ENCODE measurements at places on chromosomes 13 and 19.

DNA sequence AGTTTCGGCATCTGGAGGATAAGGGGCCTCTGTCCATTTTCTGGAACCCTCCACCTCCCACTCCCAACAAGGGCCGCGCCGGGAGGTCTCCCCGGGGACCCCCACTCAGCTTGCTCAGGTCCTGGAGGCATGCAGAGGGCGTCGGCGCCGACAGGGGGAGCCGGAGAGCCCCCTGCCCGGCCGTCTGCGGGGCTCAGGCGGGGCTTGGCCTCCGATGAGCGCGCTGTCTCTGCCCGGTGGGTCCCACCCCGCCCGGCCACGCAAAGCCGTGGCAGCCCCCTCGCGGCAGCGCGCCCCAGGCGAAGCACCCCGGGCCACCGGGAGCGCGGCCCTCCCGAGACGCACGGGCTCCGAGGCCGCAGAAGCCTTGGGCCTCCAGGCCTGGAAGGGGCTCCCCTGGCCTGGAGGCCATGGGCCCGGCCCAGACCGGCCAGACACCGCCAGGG is 149.7 kb upstream of the ZNF536 start:
- DNase-seq = no peak

GRCh38 chr19:42532891-42533290 is 4.6 kb upstream of the CEACAM1 start:
- DNase-seq = no peak

DNA sequence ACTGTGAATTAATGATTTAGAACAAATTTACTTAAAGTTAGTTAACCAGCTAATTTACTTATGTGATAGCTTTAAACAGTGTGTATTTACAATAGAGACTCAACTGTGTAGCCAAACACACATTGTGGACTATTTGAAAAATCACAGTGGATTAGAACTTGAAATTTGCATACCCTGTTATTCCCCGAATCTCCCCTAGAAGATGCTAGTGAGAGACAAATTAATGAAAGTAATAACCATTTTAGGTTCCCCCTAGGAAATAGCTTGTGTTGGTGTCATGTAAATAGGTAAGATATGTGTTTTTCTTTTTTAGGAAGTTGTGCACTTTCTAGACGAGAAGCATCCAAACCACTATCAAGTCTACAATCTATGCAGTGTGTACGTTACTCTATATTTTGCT is 98.5 kb downstream of the C1QTNF9 start:
- DNase-seq = no peak

- DNase-seq = no peak
Measured at GRCh38 chr19:16957151-16957701, 68.4 kb downstream of the F2RL3 start.

DNA sequence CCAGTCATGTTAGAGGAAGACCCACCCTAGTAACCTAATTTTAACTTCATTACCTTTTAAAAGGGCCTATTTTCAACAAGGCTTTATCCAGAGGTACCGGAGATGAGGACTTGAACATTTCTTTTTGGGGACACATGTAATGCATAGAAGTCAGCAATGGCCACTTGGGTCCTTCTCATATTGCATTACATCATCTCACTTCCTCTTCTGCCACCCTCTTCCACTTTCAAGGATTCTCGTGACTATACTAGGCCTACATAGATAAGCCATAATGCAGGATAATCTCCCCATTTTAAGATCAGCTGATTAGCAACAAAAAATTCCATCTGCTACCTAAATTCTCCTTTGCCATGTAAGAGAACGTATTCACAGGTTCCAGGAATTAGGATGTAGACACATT is 557.2 kb downstream of the KCTD12 start:
- DNase-seq = no peak

DNA sequence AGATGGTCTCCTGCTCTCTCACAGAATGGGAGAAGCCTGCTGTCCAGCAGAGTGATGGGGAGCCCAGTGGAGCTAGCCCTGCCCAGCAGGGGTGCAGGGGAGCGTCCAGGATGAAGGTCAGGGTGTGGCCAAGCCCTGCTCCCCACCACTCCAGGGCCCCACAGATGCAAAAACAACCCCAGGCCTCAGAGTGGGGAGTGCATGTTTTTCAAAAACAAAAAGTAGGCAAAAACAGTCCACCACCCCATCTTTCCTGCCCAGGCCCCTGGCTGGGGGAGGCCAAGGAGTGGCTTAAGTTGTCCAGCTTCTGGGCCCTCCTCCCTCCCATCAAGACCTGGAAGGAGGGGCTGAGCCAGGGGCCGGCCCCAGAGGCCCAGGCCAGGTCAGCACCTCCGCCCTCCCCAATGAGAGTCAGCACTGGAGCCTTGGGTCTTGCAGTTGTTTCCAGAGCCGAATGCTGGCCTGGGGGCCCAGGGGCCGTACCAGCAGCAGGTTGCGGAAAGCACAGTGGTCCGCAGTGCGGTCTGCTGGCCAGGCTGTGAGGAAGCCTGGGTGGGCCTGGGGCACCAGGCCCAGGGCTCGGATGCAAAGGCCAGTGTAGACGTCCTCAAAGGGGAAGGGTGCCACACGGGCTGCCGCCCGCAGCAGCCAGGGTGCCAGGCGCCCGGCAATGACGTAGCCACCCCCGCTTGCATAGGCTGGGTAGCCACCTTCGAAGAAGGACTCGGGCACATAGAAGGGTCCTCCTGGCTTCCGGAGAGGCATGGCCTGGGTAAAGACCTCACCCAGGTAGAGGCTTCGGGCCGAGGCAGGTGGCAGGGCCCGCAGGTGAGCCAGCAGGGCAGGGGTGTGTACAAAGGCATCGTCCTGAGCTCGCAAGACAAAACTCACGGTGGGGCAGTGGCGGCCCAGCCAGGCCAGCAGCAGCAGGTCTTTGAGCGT is 1.7 kb downstream of the B3GNT8 start:
- DNase-seq = no peak

DNA sequence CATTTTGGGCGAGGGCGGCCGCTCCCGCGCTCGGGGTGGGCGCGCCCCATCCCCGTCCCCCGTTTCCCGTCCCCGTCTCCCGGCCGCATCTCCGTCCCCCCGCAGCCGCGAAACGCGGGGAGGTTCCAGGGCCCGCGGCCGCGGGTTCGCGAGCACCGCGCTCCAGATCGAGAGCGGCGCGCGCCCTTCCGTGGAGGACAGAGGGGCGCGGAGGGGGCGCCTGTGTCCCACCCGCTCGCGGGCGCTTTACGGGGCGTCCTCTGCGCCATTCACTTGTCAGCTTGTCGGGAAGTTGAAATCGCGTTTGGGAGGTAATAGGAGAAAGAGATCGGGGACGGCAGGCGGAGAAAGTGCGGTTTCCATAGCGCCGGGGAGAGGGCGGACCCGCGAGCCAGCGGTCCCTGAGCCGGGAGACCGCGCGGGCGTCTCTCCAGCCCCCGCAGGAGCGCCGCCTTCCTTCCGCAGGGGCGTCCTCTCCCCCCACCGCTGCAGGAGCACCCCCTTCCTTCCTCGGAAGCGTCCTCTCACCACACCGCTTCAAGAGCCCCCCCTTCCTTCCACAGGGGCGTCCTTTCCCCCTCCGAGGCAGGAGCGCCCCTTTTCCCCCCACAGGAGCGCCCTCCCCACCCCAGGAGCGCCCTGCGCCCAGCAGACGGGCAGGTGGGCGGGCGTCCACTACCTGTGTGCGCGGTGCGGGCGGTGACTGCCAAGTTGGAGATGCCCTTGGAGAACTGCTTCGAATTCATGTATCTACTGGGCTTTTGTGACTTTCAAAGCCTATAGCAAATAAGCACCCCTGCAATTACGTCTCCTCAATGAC is 962 bp upstream of the IRS2 start:
- peak; percentile 73 for DNase-seq

- DNase-seq = no peak
Measured at GRCh38 chr13:113862191-113862930, 1.5 kb downstream of the GAS6 start.

DNA sequence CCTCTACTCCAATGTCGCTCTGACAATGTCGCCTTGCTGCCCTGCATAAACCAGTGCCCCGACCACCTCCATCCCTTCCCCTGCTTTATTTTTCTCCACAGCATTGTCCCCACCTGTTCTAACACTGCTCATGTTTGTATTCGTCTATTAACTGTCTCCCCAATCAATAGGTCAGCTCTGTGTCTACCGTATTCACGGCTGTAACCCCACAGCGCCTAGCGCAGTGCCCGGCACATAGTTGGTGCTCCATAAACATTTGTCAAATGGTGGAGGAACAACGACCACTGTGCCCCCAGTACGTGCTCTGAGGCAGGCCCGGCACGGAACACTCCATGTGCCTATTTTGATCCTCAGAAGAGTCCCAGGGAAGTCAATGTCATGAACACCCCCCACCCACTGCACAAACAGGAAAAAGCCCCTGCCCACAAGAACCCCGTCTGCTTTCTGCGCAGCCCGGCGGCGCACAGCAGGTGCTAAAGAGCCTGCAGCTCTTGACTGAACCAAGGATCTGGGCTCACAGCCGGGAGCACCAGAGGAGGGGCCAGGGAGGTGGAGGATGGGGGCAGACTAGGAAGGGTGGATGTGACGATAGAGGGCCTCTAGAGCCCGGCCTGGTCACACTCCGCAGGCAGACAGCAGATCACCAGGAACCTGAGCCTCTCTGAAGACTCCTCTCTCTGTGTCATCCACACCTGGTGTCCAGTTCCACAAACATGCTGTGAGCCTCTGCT is 1.8 kb upstream of the CEACAM16 start:
- no peak for DNase-seq

- DNase-seq = no peak
Measured at GRCh38 chr13:100789968-100790367, 115.4 kb upstream of the TMTC4 start.

DNA sequence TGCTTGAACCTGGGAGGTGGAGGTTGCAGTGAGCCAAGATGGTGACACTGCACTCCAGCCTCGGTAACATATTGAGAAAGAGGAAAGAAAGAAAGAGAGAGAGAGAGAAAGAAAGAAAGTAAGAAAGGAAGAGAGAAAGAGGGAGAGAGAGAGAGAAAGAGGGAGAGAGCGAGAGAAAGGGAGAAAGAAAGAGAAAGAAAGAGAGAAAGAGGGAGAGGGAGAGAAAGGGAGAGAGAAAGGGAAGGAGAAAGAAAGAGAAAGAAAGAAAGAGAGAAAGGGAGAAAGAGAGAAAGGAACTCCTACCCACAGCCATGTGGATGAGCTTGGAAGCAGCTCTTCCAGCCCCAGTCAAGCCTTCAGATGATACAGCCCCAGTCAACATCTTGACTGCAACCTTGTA is 46.7 kb downstream of the ZNRF4 start:
- no peak for DNase-seq

DNA sequence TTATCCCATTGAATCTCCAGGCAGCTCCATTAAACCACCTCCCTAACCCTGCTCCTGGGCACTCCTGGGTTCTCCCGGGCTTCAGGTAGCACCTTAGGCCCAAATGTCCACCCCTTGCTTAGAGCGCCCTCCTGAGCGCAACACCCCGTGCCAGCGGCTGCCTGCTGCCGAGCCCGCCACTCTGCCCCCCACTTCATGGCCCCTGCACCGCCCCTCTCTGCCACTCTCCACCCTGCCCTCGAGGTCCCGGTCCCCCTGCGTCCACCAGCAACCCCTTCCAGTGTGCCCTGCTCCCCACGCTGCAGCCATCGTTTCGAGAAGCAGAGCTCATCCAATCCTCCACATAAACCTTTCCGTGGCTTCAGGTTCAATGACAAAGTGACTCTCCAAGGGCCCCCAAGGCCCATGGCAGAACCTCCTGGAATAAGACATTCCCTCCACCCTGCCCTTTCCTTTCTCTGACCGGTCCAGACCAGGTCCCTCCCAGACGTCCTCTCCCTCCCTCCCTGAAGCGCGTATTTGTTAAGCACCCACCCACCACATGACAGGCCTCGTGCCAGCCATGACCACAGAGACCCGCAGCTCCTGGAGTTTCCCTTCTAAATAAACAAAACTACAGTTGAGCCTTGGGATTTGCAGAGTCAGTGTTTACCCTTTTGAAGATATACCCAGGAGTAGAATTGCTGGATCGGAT is 66.6 kb downstream of the ARHGEF18 start:
- DNase-seq = no peak

DNA sequence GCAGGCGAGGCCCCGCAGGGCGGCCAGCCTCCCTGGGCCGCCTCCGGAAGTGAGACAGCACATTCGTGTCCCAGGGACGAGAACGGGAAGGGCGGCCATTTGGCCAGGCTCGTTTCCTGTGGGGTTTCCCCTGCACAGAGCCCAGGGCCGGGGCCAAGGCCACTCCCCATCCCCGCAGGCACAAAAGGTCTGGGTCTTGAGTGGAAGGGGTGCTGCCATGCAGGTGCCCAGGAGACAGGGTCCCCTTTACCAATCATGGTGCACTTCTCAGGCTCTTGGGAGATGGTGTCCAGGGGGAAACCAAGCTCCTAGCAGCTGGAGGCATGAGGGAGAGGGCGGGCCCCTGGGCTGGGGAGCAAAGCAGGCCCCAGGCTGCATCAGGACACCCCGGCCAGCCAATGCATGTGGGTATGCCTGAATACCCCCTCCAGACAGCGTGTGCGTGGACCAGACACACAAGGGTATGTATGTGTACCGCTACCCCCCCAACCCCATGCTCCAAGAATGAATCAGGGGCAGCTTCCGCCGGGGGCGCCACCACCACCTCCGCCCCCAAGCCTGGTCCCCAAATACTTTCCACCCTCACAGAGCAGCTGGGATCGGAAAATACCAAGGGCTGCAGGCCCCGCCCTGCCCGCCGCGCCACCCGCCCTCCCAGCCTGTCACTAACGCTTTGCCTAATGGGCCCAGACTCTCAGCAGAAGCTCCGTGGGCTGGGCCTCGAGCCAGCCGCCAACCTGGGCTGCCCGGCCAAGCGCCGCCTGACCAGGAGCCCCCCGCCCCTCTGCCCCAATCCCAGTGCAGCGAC is 37.6 kb upstream of the NANOS3 start:
- DNase-seq = no peak

GRCh38 chr19:54317108-54317964 is 4.4 kb upstream of the LILRA5 start:
- no peak for DNase-seq

- DNase-seq = peak; percentile 46
Measured at GRCh38 chr19:28737021-28737895, 475.7 kb downstream of the UQCRFS1 start.

- no peak for DNase-seq
Measured at GRCh38 chr19:34213283-34213682, 41.0 kb downstream of the LSM14A start.

- DNase-seq = no peak
Measured at GRCh38 chr13:50403311-50403710, 388.1 kb downstream of the KCNRG start.

- no peak for DNase-seq
Measured at GRCh38 chr13:40398065-40398464, 268.4 kb downstream of the FOXO1 start.

DNA sequence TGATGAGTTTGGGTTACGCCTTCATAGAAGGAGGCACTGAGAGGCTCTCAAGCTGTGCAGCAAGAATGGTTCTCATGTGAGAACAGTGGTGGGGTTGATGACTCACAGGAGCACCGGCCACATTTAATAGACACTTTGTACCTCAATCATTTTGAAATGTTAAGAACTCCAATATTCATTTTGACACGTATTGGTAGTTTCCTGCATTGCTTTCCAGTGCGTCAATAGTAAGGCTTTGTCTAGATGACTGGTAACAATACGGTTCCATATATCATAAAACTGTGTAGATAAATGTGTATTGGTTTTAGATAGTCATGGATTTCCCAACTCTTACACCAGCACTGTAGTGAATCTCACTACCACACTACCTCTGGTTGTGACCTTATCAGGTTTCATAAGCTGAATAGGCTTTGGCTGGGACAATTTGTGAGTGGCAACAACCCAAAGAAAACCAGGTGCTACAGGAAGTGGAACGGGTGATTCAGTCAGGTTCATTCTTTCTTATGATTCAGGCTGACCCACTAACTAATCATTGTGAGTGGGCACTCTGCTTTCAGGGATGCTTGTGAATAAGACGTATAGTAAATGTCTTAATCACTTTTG is 362.6 kb downstream of the KLF5 start:
- no peak for DNase-seq

Measured in H54 (cell line).